ENCODE measurements at places on chromosomes 5 and 9. TPM values are rescaled to one million over a fixed set of nuclear protein-coding genes. Genes with fewer than 3 reads are reported as not detected.

GRCh38 chr5:55320571-55320970, 12.8 kb downstream of the MTREX start:
- no peak for DNase-seq

DNA sequence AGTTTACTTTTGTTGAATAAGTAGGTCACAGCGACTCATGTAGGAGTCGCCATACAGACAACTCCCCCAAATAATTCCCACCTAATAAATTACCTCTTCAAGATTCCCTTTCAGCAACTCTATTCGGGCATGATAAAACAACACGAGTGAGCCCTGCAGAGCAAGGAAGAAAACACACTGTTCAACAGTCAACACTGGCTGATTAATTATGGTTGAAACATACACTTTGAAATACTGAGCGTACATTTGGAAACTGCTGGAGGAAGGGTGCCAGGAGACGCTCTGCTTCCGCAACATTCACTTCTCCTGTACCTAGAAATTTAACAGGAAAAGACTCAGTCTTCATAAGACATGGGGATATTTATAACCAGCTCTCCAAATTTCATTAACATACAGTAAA, 117.5 kb downstream of the TTC39B start:
- no peak for DNase-seq

DNA sequence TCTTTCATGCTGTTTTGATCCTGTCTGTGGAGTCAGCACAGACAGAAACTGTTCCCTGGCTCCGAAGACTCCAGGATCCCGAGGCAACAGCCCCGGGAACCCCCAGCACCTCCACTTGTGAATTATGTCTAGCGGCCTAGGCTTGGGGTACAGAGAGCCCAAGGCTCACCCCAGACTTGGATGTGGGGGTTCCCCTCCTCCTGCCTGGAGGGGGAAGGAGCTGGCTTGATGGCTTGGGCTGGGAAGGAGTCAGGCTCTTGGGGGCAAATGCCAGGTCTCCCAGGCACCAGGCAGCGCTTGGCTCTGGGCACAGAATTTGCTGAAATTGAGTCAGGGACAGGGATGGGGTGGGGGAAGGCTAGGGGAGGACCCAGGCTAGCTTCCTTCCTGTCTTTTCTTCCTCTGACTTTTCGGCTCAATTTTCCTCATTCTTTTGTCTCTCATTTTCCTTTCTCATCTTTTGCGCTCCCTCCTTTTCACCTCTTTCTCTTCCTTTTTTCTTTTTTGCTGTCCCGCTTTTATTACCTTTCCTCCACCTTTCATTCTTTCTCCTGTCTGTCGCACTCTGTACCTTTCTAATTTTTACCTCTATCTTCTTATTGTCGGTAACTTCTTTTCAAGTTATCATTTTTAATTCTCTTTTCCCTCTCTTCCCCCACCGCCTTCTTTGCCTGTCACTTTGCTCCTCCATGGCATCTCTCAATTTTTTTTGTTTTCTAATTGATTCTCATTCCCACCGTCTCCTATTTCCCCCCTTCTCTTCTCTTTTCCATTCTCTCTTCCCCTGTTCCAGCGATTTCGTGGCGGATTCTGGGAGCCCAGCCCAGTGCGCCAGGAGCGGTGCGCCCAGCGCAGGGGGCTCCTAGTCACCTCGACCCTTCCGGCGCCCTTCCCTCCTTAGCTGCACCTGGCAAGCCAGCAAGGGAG, 10.5 kb downstream of the MSX2 start:
- DNase-seq = no peak

DNA sequence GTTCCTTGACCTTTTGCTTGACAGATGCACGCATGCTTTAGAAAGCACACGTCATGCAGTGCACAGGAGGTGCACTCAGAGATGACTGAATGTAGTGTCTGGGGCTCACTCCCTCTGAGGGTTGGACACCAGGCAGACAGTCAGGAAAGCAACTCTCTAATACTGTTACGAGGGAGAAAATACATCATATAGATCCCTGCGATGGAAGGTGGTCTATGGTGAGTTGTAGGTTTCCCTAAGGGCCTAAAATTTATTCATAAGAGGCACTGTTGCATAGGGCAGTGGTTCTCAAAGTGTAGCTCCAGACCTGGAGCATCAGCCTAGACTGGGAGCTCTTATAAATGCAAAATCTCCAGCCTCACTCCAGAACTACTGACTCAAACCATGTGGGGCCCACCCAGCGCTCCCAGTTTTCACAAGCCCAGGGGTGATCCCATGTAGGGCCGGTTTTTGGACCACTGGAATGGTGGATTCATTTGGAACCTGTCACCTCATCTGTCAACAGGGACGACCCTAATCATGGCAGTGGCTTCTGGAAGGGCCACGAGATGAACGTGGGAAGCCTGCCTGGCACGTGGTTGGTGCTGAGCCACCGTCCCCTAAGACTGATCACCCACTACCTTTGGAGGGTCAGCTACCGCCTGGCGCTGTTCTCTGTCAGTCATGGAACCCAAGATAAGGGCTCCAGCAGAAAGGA, 16.8 kb upstream of the PHF19 start:
- no peak for DNase-seq

Gene SLC34A1
- total RNA-seq = not detected

Gene TAF11L9
- not detected for total RNA-seq

Gene NSUN2
- 96.5 TPM for total RNA-seq

Gene PDE6A
- total RNA-seq = not detected

Gene NUTM2G
- 0.25 TPM for total RNA-seq
